Glomerular endothelial cell (primary cell): ENCODE measurements at places on chromosomes 6 and 20. TPM values are rescaled to one million over a fixed set of nuclear protein-coding genes. Genes with fewer than 3 reads are reported as not detected.

Gene RIN2
- 131 and 143 TPM in 2 replicates for total RNA-seq

Gene BEND6
- 0.53 TPM in 2 replicates for total RNA-seq

DNA sequence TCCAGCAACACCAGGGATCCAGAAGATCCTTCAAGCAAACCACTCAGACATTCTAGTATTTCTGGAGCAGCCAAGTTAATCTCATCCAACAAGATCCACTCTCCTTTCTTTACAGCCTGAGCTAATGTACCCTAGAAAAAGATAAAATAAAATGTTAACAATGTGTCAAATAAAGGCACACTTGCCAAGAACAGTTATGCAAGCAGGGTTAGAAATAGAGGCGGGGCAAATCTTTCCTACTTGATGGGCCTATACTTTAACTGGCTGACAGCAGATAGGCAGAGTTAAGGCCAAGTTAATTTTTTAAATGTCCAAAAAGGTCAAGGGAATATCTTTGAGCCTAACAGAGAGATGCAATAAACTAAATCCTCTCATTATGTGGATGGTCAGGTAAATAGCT, 60.8 kb downstream of the MDN1 start:
- no peak for DNase-seq

GRCh38 chr6:24125980-24126379, at the start of gene NRSN1:
Gene NRSN1, plus strand, starts transcription at chr6:24126215. Its CDS starts 8,113 bp downstream, at chr6:24134328.
- no peak for DNase-seq

DNA sequence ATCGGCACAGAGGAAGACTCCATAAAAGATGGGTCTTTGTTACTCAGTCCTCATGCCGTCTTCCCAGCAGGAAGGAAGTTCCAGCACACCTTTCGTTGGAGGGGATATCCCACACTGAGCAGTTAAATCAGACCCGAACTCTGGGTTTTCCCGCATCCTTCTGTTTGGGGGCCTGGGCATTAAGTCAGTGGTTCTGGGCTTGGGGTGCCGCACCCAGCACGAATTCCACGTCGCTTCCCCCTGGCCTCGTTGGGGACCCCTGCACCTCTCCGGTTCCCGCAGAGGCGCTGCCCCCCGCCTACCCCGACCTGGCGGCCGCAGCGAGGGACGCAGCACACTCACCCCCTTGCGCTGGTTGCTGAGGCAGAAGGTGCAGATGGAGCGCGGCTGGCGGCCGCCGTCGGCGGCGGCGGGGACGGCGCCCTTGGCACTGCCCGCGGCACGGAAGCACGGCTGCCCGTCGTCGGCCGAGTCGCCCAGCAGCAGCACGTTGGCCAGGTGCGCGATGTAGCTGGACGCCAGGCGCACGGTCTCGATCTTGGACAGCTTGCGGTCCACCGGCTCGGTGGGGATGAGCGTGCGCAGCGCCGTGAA, 641 bp downstream of the TCF15 start:
- DNase-seq, result no peak

Gene TNFRSF21
- total RNA-seq, result 83.1 and 98.9 TPM in 2 replicates

DNA sequence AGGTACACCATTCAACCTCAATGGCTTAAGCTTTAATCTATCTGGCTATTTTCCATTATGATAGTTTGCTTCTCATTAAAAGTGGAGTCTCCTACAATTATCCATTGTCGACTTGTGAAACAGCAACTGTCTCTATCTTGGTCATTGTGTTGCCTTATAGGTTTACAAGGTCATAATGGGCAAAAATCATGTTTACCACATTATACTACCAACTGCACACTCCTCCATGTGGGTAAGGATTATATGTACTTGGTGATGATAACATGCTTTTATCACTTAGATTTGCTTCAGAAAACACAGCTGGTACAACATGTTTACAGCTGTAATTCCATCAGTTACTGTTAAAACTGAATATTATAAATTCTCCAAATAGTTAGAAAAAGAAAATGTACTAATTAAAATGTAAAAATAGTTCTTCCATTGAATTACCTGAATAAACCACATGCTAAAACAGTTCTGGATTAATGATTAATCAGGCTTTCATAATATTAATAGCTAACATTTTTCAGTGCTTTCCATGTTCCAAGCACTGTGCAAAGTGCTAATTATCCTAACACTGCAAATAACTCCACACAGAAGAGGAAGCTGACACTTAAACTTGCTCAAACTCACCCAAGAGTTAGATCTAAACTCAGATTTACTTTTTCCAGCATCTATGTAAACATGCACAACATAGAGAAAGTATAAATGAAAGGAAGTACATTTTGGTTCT, 96.7 kb downstream of the OGFRL1 start:
- DNase-seq, result no peak

Gene SRMS
- not detected in 2 replicates for total RNA-seq

Gene ENPP3
- not detected in 2 replicates for total RNA-seq

GRCh38 chr6:4057036-4057435, 21.9 kb downstream of the FAM217A start:
- no peak for DNase-seq

GRCh38 chr6:142804490-142804889, 140.5 kb downstream of the HIVEP2 start:
- DNase-seq, result no peak

DNA sequence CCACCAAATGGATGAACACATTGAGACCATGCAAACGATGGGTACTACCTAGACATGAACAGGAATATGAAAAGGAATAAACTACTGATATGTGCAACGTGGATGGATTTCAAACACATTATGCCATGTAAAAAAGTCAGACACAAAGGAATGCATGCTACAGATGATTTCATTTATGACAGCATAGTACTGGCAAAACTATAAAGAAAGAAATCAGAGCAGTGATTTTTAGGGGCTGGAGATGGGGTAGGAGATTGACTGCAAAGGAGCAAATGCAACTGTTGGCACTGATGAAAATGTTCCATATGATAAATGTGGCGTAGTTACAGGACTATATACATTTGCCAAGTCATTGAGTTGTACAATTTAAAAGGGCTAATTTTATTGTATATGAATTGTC, 13.4 kb upstream of the COL12A1 start:
- DNase-seq, result no peak

DNA sequence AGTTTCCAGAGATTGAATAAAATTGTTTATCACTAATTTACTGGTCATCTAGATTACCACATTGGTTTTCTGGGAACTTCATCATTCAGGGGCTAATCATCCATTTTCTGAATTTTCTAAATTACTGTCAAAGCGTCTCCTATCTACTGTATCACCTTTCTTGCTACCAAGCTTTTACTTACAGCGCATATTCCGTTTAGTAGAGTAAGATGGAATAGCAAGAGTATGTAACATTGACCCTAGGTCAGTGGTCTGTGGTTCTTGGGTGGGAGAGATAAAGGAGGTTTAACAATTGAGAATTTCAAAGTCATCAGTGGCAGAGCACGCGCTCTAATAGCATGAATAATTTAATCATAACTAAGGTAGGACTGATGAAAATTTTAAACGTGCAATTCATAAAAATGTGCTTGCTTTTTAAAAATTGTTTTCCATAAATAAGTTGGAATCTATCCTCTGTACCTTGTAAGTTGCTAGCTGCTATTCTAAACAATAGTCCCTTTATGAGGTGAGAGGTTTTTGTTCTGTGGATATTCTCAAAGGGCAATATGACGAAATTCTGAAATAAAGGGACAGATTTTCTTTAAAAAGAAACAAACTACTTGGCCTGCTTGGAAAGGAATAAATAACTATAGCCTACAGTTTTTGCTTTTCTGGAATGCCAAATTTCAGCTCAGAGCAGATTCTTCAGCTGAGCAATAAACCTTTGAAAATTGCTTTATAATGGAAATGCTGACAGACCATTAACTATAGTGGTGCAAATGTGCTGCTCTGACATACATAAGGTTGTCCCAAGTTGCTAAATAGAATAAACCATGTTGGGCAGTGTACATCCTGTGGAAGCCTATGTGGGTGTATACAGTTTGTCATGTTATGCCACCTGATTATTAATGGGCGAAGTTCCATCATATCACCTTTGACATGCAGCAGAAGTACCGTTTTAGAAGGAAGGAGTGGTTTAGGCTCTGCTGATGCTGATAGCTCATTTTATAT, 84.1 kb downstream of the ZFAND3 start:
- no peak for DNase-seq

DNA sequence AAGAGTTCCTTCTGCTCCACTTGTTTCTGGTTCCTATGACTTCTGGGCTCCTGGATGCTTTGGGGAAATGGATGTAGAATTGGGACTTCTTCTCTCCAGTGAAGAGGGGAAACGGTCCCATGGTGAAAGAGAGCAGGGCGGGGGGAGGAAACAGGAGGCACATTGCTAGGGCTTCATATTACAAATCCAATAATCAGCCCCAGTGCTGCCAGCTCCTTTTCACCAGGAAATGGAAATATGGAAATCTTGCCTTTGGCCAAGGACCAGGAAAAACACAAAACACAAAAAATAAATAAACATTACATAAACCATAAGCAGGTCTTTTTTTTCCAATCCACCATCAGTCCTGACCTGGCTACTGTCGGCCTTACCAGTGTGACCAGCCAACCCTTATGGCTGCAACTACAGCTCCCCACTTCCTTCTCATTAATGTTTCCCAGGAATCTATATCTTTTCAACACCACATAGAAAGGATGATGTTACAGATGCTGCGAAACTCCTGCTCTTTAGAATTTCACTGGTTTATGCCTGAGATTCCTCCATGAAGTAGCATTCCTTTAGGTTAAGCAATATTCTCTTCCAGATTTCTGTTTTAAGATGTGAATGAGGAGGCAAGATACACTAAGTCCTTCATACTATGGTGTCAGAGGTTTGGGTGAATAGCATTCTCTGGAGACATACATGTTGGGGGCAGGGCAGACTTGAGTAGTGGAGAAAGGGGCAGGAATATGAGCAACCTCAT, 2.0 kb downstream of the PI3 start:
- DNase-seq, result no peak

DNA sequence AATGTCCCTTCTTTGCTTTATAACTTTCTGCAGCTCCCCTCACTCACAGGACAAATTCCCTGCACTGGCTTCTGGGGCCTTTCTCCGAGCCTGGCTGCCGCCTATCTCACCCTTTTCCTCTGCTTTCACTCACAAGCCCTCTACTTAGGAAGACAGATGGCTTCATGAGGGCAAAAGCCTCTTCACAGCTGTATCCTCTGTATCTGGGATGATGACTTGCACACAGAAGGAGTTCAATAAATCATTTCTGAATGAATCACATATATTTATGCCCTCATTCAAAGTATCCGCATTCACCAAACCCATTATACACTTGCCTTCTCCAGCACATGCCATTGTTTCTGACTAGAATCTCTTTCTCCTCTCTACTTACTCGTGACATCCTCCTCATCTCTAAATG, 159.0 kb upstream of the RIPOR2 start:
- DNase-seq, result no peak

GRCh38 chr6:77143659-77144447, 319.4 kb downstream of the HTR1B start:
- DNase-seq, result no peak

DNA sequence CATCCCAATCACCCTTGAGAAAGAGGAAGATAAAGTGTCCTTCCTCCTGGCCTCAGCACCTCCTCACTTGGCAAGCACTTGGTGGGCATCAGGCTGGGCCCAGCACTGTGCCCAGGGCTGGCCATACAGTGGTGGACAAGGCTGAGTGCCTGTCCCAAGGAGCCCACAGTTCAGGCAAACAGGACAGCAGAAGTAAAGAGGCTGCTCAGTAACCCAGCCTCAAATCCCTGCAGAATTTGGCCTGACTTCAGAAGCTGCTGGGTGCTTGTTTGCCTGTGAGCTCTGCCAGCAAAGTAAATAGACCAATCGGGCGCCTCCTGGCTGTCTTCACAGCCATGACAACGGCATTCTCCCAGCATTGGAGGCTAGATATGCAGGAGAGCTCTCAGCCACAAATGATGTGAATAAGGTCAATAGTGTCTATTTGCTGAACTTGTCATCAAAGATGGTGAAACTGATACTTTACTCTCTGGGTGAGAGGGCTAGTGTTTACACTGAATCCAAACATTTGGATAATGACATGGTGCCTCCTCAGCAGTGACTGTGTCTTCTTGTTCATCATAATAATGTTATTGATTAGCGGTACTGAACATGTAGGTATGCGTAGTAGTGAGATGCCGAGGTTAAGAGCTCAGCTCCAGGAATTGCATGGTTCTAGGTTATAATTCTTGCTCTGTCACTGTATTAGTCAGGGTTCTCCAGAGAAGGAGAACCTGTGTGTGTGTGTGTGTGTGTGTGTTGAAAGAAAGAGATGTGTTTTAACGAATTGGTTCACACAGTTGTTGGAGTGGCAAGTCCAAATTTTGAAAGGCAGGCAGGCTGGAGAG, 36.9 kb upstream of the FANCE start:
- DNase-seq, result no peak

GRCh38 chr20:37921341-37921929, 18.5 kb downstream of the VSTM2L start:
- no peak for DNase-seq

Gene GNAS-AS1
- not detected in 2 replicates for total RNA-seq

Gene RIPPLY2
- not detected in 2 replicates for total RNA-seq

Gene SAPCD1
- total RNA-seq, result 3.3 and 3.9 TPM in 2 replicates

Gene TRIM10
- total RNA-seq, result not detected in 2 replicates

GRCh38 chr6:157625764-157626163, 197.3 kb upstream of the SNX9 start:
- no peak for DNase-seq

Gene SLX4IP
- 2.8 and 3.4 TPM in 2 replicates for total RNA-seq
